Suppressor macrophage (primary cell): ENCODE measurements at places on chromosomes 16 and 17.

- DNase-seq = no peak
These were observed 3.6 kb downstream of the COG1 start for GRCh38 chr17:73196500-73196899.

DNA sequence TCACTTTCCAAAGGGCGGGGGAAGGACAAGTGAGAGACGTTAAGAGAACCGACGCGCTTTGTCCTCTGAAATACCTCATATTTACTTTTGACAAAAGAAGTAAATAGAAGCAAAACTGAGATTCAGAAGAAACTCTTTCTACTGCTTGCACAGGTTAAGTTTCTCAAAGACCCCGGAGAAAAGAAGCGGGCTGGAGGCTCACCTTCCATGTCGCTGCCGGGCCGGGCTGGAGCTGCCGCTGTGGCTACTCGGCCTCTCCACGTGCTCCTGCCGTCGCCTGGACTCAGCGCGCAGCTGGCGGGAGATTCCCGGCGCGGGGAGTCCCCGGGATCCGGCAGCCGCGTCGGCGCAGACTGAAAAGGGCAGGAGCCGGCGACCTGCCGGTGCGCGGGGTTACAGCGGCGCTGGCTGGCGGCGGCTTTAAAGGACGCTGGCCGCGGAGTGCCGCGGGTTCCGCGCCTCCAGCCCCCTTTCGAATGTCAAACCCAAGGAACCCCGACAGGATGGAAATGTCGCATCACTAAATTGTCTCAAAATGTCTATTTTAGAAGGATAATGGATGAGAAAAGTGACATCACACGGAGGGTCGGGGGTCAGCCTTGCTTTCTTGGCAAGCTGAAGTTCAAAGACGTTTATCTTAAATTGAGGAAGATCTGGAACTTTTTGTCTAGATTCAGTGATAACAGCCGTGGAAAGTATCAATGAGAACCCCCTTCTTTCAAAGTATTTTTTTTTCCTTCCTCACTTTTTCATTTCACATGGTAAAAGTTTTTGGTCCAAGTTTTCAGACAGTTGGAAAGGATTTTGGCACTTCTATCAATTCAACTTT is at the start of gene IKZF3:
Gene IKZF3, minus strand, starts transcription at position 395 of the 829 bp plus-strand sequence. Its CDS starts 186 bp downstream, at position 209.
- DNase-seq = peak; percentile 73

DNA sequence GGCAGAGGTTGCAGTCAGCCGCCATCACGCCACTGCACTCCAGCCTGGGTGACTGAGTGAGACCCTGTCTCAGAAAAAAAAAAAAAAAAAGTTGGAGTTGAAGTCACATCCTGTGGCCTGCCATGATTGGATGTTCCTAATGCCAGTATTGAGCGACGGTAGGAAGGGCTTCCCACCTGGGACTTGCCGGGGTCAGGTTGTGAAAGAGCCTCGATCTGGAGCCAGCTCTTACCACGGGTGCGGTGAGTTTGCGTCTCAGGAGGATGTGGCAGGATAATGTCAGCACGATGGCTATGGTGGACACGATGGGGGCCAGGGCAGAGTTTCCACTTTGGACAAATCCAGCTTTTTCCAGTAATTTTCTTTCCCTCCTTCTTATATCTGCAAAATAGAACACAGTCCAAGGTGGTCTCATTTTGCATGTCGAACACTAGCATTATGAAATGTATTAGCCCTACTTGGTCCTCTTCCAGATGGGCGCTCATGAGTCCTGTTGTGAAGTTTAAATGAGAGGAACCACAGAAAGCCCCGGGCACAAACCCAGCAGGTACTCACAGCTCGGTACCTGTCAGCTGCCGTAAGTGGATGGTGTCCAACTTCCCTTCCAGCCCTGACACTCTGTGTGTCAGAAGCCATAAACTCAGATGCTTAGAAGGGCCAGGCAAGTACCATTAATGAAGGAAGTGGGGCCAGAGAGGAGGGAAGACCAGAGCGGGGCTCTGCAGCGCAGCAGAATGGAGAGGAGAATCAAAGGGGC is 22.2 kb downstream of the ABCC12 start:
- no peak for DNase-seq

DNA sequence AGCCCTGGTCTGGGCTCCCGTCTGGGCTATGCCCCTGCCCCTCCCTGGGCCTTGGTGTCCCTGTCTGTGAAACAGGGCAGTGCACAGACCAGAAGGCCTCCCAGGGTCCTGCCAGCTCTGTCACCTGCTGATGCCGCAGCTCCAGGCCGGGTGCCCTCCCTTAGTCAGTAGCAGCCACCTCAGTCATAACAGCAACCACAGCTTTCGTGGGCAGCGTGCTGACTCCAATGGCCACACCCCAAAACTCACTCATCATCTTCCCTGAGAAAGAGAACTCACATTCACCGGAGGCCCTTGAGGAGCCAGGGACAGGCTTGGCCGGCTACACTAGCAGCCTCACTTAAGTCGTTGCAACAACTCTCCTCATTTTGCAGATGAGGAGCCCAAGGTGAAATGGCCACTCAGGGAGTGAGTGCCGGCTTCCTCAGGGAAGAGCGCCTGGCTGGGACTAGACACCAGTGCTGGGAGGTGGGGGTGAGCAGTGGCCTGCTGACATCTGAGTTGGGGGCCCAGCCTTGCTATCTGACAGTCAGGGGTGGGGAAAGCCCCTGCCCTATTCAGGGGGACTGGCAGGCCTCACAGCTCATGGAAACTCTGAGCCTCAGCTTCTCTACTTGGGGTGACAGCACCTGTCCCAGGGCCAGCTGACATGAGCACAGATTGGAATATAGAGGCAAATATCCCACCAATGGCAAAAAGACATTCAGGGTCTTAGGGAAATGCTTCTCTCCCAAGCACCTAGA is 22.6 kb downstream of the SLC5A10 start:
- no peak for DNase-seq

DNA sequence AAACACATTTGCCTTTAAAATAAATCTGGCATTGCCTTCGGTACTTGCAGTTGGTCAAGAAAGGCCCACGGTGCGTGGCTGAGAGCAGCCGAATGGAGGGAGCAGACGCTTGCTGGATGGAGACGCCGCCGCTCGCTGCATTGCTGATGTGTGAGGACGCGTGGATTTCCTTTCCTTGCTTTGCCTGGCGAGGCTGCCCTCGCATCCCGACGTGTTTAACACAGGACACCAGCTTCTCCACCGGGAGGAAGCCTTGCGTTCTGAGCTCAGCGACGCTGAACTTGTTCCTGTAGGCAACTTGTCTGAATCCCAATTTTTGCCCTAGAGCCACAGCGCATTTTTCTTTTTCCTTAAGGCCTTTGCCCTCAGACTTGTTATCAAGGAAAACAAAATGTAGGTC is 45.8 kb downstream of the COX4I1 start:
- DNase-seq = no peak

DNA sequence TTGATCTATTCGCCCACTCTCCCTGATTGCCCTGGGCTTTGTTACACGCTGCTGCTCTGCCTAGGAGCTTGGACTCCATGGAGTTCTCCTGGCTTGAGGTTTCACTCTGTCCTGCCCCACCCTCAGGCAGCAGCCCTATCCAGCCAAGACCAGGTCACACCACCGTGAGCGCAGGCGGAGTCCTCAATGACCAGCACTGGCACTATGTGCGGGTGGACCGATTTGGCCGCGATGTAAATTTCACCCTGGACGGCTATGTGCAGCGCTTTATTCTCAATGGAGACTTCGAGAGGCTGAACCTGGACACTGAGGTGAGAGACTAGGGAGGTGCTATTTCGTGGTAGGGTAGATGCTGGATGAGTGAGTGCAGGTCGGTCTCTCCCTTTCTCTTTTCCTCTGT is 3.5 kb downstream of the CNTNAP1 start:
- DNase-seq = no peak

- peak; percentile 95 for DNase-seq
These were observed 8.2 kb upstream of the CD300E start for GRCh38 chr17:74631468-74632450.

DNA sequence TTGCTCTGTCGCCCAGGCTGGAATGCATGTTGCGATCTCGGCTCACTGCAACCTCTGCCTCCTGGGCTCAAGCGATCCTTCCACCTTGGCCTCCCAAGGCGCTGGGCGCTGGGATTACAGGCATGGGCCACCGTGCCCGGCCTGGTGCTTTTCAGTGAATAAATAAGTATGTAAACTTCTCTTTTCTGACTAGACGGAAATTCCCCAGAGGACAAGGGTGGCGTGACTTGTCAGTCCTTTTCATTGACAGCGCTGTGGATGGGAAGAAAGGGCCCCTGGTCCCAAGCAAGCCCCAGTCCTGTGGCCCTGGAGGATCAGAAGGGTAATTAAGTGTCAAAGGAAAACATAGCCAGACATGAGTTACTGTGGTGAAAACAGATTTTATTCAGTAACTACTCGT is 9.6 kb upstream of the SPN start:
- peak; percentile 90 for DNase-seq

DNA sequence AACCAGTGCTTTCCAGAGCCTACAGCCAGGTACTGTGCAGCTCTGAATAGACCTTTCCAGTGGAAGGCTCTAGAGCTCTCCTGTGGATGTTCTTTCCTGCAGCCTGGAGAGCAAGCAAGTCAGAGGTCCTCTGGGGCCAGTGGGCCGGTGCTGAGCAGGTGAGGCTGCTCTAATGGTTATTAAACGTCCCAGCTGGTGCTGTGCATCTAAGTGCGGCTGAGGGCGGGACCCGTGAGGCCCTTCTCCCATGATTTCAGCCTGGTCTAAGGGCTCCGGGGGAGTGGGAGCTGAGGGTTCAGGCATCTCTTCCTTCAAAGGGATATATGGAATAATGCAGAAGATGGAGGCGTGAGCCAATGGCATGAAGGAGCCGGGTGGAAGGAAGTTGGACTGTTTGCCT is 83.7 kb upstream of the SDK2 start:
- DNase-seq = no peak
